ENCODE measurements at places on chromosomes 4 and X. TPM values are rescaled to one million over a fixed set of nuclear protein-coding genes. Genes with fewer than 3 reads are reported as not detected.
A peak's percentile ranks its signal among the peaks of the same experiment; 100 is the strongest.

ATP2B3 gene
- not detected for total RNA-seq

CCDC160 gene
- total RNA-seq: 19.8 TPM

GRCh38 chrX:10367406-10367805 lies 210.6 kb downstream of the CLCN4 start:
- DNase-seq: no peak

GRCh38 chrX:12174358-12174757 lies 36.1 kb downstream of the FRMPD4 start:
- DNase-seq: no peak

DNA sequence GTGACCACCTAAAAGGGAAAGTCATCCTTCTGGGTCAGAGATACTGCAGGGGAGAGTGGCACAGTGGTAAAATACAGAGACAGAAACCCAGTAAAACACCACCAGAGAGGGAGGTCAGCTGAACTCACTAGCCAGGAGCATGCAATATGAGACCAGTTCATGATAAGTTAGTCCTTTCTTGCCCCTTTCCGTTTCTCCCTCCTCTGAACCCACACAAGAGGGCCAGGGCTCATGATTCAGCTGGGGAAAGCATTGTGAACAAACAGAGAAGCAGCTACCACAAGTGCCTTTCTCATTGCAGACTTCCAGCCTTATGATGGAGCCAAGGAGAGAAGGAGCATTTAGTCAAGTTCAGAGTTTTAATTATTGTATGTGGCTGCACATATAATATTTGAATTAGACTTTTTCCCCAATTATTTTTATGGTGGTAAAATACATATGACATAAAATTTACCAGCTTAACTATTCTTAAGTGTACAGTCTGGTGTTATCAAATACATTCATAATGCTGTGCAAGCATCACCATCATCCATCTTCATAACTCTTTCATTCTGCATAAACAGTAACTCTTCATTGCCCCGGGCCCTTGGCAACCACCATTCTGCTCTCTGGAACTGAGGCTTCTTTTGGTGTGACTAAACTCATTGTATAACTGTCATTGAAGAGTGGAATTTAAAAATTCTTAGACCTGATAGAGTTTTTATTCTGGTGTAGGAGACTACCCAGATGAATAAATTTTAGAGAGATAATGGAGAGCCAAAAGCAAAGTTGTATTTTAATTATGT lies 114.6 kb downstream of the DDIT4L start:
- no peak for DNase-seq

GRCh38 chr4:170729897-170730296 lies 640.1 kb upstream of the AADAT start:
- DNase-seq: no peak

DNA sequence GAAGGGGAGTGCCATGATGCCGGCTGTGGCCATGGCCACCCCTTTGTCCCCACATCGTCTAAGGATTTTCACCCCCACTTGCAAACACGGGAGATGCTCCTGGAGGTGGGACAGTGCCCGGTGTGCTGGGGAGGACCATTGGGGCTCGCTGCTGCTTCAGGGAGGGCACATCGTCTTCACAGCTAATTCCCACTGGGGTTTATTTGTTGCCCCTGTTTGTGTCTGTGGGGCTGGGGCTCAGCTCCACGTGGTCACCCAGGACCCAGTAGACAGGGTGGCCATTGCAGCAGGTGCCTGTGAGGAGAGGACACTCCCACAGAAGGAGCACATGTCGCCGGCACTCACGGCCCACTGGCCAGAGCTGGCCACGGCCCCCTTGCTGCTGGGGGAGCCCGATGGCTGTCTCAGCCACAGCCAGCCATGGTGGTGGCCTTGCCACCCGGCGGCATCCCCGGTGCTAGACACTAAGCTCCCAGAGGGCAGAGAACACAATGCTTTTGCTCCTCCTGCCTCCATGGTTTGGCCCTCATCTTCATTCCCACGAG lies 27.8 kb upstream of the GRPEL1 start:
- DNase-seq: no peak

GRCh38 chrX:154321594-154321993 lies 26.0 kb downstream of the TKTL1 start:
- DNase-seq: peak; percentile 40

Measured in G401 (cell line).